Heart right ventricle (tissue), 16 donors: ENCODE measurements at places on chromosomes 12 and 14. TPM values are rescaled to one million over a fixed set of nuclear protein-coding genes. Genes with fewer than 3 reads are reported as not detected.
A peak's percentile ranks its signal among the peaks of the same experiment; 100 is the strongest.

The RNASE3 gene
- total RNA-seq, result not detected

The PPP1R1A gene
- total RNA-seq, result 114 TPM

The TROAP gene
- total RNA-seq, result not detected

- no peak for DNase-seq
Observed at GRCh38 chr14:60735416-60735815, 855 bp downstream of the MNAT1 start.

GRCh38 chr12:25741917-25742316 lies 188.8 kb upstream of the LMNTD1 start:
- DNase-seq, result no peak

DNA sequence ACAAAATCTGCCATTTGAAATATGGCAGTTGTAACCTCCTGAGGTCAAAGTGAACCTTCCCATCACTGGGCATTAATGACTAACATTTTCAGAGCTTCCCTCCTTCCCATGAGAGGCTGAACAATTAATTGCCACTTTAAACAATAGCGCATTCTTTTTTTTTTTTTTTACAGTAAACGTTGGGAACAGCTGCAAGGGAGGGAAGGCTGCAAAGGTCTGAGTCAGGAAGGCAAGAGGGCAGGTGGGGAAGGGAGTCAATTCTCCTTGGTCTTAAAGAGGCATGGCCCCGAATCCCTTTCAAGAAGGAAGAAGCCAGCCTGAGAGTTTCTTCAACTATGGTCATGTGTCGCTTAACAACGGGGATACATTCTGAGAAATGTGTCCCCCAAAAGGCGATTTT lies 41.0 kb upstream of the PLEKHG3 start:
- DNase-seq, result no peak

DNA sequence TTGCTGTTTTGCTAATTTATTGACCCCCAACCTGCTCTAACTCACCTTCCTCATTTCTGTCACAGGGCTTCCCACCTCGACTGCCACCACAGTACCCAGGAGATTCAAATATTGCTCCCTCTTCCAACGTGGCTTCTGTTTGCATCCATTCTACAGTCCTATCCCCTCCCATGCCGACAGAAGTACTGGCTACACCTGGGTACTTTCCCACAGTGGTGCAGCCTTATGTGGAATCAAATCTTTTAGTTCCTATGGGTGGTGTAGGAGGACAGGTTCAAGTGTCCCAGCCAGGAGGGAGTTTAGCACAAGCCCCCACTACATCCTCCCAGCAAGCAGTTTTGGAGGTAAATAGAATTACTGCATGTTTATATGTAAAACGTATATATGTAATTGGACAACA lies 68.8 kb downstream of the RAD52 start:
- DNase-seq, result no peak

GRCh38 chr14:106459971-106460730 lies 933.8 kb downstream of the TMEM121 start:
- DNase-seq, result peak; percentile 11

DNA sequence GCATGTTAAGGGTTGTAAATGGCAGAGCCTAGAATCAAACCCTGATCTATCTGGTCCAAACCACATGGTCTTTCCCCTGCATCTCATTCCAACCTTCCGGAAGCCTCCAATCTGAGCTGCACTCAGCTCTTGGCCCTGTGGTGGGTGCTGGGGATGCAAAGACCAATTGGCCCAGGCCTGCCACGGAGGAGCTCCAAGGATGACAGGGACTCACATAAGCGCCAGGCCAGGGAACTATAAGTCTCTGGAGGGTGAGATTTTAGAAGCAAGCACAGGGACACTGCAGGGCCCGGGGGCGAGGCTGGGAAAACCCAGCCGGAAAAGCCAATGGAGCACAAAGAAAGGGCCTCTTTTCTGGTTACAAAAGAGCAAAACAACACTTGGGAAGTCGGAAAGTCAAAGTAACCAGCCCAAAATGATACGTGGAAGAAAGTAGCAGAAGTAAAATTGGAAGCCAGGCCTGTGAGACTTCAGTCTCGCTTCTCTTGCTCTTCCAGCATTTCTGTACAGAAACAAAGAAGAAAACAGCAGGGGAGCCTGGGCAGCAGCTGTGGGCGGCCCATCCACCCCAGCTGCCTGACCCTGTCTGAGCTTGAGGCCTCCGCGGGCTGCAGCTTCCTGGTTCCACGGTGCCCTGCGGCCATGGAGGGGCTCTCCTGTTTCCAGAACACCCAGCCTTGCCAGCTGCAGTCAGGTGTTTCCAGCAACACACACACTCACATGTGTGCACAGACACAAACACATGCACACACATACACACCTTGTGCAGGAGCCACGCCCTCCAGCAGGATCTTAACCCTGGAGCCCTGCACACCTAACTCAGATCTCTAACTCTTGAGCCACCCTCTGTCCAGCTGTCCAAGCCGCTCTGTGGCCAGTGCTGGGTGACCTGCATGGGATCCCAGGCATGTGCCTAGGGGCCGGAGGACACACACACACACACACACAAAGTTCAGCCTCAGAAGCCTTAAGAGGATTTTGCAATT lies 178.2 kb downstream of the BCL11B start:
- no peak for DNase-seq

- DNase-seq, result no peak
Observed at GRCh38 chr12:80087486-80088213, 11.7 kb upstream of the OTOGL start.

GRCh38 chr12:129619271-129619670 lies 284.6 kb downstream of the TMEM132D start:
- no peak for DNase-seq

DNA sequence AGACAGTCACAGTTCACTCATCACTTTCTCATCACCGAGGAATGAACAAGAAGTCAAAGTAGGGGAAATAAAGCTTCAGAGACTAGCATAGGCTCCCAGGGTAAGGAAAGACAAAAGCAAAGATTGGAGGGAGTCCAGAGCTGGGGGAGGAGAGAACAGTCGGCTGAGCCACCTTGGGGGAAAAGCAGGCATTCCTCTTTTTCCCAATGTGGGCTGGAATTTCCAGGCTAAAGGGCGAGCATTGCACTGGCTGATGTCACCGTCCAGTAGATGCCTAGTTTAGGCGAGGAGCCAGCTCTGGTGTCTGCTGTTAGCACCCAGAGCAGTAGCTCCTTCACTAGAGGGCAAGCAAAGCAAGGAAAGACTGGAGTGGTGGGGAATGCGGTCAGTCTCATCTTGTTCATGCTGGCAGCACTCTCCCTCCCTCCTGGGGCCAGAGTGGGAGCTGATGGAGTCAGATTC lies 8.5 kb upstream of the KRT75 start:
- no peak for DNase-seq
